Activated gamma-delta T cell (primary cell): ENCODE measurements at places on chromosomes 6 and 20.

GRCh38 chr20:2874456-2874855 lies 1.2 kb downstream of the PTPRA start:
- no peak for DNase-seq

DNA sequence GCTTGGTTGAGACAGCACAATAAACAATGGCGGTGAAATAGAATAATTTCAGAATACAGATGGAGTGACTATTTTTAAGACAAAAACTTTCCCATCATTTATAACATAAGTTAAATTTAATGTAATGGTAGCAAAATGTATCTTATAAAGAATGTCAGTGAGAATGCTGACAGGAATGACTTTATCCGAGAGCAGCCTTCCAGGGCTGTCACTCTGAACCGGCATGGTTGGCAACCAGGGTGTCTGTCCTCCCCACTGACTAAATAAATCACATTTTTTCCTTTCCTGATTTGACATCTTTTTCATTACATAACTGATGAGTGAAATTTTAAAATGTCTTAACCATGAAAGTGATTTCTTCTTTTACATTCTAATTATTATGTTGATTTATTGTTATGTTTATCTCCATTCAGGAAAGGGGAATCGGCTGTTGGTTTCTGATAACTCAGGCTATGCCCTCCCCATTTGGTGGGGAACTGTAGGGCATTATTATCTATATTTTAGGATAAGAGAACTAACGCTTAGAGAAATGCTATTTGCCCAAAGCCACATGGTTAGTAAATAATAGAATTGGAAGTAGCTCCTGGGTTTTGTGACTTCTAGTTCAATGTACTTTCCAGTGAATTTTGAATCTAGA lies 109.2 kb upstream of the OGFRL1 start:
- no peak for DNase-seq

GRCh38 chr20:25135031-25135430 lies 53.1 kb upstream of the VSX1 start:
- no peak for DNase-seq

DNA sequence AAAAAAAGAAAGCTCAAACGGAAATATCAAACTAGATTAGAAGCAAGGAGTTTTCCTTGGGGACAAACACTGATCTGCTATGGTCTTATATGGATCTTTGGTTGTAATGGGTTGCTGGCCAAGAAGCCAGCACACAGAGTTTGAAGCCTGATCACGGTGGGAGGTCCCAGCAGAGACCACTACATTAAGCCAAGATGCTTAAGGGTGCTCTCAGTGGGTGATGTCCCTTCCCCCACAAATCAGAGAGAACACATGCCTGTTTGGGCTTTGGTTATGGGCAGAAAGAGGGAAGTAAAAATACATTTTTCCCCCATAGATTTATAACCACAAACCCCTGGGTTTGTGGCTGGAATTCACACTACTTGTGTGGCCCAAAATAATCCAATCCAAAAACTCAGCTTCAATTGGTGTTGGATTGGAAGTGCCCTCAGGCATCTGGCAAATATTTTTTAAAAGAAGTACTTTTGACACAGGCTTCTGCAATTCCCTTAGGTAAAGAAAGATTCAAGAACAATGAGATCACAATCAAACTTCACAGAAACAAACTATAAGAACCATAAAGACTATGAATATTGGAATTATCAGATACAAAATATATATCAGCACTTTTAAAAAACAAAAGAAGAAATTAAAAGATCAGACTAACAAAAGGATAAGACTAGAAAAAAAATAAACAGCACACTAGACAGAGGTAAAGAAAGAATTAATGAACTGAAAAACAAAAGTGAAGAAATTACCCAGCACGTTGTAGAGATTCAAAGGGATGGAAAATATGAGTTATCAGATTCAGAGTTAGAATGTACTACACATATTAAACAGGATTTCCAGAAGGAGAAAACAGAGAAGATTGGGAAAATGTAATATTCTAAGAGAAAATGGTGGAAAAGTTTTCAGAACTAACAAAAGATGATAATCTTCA lies 44.7 kb downstream of the ESF1 start:
- no peak for DNase-seq

DNA sequence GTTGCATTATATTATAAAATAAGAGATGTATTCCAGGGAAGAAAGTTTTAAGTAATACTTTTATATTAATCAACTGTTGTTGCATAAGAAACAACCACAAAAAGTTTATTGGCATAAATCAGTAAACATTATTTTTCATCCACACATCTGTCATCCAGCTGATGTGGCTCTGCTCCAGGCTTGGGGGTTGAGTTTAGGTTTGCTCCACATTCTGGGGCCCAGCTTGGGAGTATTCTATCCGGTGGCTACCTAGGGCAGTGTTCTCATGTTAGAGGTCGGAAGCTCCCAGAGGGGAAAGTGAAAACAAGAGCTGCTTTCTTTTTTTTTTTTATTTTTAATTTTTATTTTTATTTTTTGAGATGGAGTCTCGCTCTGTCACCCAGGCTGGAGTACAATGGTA lies 728.4 kb upstream of the FLRT3 start:
- DNase-seq = no peak

DNA sequence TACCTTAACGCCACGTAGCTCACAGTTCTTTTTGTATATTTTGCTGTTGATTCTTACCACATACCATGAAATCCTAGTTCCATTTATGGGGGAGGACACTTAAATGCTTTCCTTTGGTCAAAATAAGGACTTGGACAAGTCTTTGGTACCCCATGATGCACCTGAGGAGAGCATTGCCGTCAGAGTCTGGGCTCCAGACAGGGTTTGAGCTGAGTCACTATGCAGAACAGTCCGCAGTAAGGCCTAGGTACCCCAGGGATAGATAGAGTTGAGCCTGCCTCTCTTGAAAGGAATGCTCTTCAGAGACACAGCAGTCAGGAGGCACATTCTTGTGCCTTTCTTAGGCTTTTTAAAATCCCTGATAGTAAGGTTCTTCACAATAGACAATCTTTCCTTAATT lies 6.0 kb downstream of the PARD6B start:
- no peak for DNase-seq
